Muscle of back (tissue), 13 donors: ENCODE measurements at places on chromosomes 2 and 18.

DNA sequence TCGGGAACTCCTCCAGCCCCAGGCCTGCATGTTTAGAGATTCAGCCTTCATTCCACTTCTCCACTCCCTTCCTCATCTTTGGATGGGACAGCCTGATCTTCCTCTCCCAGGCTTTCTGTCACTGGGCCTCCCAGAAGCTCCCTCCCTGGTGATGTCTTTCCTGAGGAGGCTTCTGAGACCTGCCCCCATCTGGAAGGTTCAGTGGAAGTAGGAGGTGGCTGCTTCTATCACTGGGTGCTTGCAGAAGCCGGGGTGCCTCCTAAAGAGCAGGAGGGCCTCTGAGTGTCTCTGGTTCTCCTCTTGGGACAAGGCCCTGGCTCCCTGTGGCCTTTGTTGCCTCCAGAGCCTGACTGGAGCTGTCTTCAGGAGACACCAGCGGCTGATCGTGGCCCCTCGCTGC, 108.7 kb downstream of the CELF4 start:
- DNase-seq: no peak

DNA sequence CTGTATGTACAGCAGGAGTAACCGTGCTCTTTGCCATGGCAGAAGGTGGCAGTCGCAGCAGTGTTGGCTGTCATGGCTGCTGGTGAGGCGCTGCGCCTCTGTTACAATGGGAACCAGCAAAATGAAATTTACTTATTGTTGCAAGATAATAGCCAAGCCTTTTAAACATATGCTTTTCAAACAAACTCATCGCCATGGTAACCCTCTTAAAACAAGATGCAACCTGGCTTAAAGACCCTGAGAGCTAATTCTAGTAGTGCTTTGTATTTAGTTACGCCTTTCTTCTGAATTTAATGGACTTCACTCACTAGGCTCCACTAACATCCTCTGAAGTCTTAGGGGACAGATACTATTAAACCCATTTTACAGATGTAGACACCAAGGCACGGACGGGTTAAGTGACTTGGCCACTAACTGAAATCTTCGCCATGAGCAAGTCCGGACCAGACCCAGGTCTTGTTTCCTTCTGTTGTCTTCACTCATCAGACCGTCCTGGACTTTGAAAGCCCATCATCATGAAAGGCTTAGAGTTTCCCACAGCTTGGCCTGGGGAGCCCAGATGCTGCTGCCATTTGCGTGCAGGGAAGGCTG, 111.6 kb upstream of the ODC1 start:
- no peak for DNase-seq

- DNase-seq: peak; percentile 45
Observed at GRCh38 chr2:128820452-128820851, 501.8 kb upstream of the HS6ST1 start.

DNA sequence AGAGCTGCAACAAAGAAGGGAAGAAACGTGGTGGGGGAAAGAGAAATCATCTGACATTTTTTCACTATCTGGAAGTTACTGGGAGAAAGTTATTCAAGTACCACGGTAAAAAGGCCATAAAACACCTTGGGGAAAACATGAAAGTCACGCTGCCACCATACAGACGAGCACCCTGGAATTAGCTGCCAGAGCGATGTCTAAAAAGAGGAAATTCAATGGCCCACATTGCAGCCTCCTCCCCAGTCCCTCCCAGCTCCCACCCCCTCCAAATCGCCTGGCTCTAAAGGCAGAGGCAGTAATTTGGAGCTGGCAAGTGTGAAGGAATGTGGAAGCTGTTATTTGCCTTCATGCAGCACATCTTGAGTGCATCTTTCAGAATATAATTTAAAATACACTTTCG, 192.0 kb downstream of the ALK start:
- DNase-seq: no peak
